ENCODE measurements at places on chromosomes 12 and 14.
A peak's percentile ranks its signal among the peaks of the same experiment; 100 is the strongest.

GRCh38 chr12:81080431-81080983, 2.6 kb downstream of the ACSS3 start:
- no peak for DNase-seq

GRCh38 chr12:123898673-123899072, 74.0 kb downstream of the CCDC92 start:
- DNase-seq = no peak

- DNase-seq = no peak
Measured at GRCh38 chr12:119047641-119048040, 66.3 kb downstream of the SRRM4 start.

- DNase-seq = no peak
Measured at GRCh38 chr14:33696165-33696564, 254.7 kb downstream of the EGLN3 start.

DNA sequence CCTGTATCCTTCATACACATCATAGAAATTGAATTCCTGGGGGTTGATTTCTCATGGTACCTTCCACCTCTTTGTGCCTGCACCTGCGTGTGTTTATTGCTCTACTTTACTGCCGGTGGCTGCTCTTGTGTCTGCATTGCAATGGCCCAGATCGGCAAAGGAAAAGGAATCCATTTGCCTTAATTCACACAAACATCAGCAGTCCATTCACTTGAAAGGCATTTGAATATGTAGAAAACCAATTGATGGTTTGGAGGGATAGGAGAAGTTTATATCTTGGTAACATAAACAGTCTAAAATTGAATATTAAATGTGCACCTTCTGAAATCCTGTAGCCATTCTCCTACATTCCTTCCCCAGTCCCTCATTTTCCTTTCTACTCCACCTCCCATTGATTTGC, 74.0 kb downstream of the SNAPC1 start:
- no peak for DNase-seq

- DNase-seq = no peak
Measured at GRCh38 chr12:55899082-55899481, 28.6 kb downstream of the PYM1 start.

DNA sequence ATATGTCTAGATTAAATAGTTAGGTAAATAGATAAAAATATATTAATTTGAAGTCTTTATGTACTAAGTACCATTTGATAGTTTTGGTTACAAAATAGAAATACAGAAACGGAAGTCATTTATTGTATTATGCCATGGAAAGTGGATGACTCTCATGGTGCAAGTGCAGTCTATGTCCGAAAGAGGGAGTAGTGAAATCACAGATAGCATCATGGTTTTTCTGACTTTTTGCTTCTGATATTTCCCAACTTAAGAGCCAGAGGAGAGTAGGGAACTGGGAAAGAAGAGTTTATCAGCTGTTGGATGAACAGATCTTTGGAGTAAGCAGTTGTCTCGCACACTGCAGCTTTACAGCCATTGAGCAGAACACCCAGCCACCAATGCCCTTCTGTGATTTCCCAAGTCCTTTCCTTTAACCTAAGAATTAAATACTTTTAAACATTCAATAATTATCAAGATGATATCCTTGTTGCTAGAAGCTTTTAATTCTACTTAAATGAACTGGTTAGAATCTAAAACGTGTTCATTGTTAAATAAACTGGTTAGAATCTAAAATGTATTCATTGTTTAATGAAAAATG, 18.4 kb upstream of the SRGAP1 start:
- DNase-seq = no peak

- DNase-seq = no peak
Measured at GRCh38 chr14:53786045-53786444, 170.6 kb downstream of the BMP4 start.

GRCh38 chr12:127162902-127163301, 1104.1 kb upstream of the TMEM132C start:
- no peak for DNase-seq

DNA sequence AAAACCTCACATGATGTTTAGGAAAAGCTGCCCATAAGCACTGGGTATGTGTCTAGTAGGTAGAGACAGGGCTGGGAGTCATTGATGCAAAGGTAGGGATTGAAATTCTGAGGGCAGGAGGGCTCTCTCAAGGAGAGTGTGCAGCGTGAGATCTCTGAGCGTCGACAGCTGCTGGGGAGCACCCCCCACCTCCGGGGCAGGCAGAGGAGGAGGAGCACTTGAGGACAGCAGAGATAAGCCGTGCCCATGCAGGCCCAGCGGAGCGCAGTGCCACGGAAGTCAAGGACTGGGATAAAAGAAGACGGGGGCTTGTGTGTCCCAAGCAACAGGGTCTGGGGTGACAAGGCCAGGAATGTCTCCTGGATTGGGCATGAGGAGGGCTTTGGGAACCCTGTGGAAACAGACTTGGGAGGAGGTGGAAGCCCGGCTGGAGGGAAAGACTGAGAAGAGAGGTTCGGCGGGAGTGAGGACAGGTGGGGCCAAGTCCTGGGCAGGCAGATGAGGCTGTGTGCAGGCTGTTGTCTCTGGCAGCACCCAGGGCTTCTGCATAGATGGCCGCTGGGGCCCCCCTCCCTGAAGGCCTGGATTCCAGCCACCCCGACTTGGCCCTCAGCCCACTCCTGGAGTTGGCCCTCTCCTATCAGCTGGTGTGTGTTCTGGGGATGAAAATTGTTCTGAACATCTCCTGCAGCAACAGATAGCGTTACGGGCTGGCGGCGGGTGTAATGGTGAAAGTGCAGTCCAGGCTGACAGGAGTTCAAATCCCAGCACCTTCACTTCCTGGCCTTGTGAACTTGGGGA, 1.9 kb downstream of the CACNA2D4 start:
- DNase-seq = peak; percentile 17

DNA sequence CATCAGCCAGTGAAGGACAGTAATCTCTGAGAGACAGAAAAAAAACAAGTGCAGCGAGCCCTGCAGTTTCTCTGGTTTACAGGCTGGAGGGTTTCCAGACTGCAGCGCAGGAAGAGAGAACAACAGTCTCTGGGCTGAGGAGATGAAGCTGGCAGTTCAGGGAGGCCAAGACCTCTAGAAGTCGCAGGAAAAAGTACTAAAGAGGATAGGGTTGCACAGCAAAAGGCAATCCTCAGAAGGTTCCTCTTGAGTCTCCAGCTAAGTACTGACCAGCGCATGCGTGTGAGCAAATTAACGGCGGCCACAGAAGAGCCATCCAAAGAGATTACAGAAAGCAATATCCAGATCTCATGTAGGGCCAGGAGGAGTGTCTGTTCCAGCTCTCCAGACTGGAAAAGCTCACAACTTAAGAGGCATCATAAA, 12.2 kb upstream of the CCDC60 start:
- no peak for DNase-seq

DNA sequence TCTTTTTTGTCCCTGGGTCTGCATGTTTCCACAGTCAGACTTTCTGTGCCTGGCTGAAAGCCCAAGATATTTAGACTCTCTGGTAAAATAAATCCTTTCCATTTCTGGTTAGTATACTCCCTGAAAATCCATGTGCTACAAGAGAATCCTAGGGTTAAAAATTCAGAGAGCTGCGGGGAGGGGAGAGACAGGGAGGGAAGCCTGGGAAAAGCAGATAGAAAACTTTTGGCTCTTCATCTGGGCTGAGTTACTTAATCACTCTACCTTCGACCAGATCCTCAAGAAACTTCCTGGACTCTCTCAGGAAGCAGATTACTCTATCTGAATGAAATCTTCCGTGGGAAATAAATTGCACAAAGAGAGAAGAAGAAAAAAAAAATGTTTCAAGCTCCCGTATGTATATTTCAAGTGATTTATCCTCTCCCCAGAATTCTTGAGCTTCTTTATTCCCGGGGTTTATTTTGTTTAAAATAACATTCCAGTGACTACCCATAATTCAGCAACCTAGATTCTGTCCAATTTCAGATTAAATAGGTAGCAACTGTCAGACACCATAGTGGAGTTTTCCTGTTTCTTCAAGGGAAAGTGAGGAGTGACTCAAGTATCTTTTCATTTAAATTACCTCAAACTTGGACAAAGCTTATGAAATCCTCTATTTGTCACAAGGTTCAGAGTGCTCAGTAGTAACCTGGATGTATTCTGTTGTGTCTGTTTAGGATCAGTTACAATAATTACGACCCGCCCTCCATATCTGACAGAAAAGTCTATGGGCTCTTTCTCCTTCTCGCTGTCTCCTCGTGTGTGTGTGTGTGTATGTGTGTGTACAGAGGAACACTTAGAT, 163.7 kb downstream of the MYRFL start:
- no peak for DNase-seq

- no peak for DNase-seq
Measured at GRCh38 chr12:13141686-13142085, 38.2 kb upstream of the GSG1 start.

DNA sequence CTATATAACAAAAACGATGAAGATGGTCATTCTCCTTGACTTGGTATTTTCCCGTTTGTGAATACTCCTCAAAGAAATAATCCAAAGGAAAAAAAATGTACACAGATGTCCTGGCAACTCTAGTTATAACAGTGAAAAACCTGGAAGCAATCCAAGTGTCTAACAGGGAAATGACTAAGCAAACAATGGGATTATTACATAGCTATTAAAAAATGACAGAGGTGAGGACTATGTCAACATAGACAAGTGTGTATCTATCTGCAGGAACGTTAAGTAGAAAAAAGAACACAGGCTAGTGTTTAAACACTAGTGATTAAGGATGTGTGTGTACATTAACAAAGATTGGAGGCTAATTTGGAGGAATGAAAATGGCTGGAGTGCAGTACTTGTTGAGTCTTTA, 5.9 kb upstream of the APOLD1 start:
- DNase-seq = no peak

DNA sequence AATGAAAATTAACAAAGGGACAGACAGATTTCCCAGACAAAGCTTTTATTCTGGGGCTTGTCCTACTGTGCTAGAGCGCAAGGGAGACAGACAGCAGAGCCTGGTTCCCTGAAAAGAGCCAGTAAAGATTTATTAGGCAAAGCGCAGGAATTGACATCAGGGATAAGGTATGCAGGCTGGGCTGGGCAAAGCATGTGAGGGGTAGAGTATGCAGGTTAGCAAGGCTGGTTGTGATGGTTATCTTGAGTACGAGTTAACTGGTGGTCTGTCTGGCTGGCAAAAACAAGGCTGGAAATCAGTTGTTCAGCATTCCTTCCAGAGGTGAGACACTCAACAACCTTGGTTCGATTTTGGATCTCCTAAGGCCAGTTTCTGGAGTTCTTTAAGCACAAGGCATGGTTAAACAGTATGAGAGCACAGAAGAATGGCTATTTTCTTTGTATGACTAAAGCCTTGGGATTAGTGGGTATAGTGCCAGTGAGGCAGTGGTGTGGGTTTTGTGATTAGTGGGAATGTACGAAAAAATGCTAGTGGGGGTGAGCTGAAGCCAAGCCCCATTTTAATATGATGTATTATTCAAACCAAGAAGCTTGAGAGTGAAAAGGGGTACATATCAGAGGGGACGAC, 30.9 kb downstream of the BTBD7 start:
- no peak for DNase-seq

GRCh38 chr12:77133566-77133965, 68.2 kb upstream of the E2F7 start:
- DNase-seq = no peak

DNA sequence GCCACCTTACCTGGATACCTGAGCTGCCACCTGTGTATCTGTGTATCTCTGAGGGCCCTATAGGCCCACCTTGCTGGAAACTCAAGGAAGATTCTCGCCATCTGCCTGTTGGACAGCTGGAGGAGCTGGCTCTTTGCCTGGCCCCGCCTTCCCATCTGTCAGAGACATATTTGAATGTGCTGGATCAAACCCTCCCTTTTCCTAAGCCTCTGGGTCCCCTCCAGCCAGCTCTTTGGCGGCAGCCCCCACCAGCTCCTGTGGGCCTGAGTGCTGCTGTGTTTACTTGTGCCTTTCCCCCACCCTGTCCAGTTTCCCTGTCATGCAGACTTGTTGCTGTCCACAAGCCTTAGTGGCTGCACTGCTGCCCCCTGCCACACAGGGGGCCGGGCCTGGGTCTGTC, 55.9 kb upstream of the SRSF5 start:
- DNase-seq = peak; percentile 34

DNA sequence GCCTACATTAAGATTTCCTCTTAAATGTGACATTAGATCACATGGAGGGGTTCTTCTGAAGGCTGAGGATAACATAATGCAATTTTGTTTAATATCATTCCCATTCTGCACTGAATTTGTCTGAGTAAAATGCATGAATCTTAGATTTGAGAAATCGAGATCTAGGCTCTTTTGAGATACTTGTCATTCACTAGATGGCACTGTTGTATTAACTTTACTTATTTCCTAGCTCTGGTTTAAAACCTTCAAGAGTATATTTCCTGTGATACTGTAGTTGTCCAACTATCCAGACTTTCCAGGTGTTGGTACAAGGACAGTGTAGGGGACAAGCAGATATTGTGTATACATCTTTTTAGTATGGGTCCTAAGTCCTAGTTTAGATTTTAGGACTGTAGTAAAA, 91.7 kb upstream of the SEL1L start:
- no peak for DNase-seq

GRCh38 chr14:90419200-90419599, 22.4 kb downstream of the CALM1 start:
- DNase-seq = no peak

- DNase-seq = no peak
Measured at GRCh38 chr12:104462931-104463339, 6.2 kb downstream of the CHST11 start.

DNA sequence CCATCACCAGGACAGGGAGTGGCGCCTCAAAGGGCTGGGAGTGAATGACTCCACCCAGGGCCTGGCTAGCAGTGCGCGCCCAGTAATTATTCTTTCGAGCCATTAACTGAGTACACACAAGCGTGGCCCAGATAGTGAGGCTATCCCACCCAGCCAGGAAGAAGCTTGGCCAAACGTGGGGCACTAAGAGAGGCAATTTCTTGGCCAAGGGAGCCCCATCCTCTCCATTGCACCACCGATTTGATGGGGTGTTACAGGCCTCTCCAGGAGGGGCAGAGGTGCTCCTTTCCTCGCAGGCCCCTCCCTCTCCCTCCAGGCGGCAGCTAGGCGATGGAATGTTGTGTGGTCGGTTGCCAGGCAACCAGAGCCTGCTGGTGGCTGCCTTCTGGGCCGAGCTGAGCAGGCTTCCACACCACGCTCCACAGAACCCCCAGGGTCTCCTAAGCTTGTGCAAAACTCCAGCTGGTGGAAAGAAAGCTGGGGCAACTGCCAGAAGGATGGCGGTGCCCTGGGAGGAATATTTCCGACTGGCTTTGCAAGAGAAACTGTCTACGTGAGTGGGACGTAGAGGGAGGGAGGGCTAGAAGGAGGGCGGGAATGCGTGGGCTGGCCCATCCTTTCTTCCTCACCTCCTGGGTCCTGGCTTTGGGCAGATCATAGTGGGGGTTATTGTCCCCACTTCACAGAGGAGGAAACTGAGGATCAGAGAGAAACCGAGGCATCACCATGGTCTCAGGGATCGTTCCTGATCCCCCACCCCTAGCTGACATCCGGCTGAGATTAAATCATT, at the start of gene CFAP73:
TSS of gene CFAP73 (plus strand) at position 364 of the 790 bp plus-strand sequence. CDS start at position 498, 134 bp downstream.
- peak; percentile 7 for DNase-seq

DNA sequence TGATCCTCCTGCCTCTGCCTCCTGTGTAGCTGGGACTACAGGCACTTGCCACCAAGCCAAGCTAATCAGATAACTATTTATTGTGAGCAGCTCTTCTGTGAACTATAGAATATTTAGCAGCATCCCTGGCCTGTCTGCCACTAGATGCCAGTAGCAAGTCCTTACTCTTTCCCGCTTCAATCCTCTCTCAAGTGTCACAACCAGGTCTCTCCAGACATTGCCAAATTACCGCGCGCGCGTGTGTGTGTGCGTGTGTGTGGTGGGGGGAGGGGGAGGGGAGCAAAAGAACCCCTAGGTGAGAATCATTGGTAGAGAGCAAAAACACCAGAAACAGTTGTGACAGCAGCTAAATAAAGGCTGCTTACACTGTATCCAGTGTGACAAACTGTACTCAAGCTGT, 49.9 kb downstream of the PPP2R5E start:
- no peak for DNase-seq

- no peak for DNase-seq
Measured at GRCh38 chr14:35410858-35411257, 6.3 kb upstream of the NFKBIA start.

All from substantia nigra (tissue), 51 donors.